ENCODE measurements at places on chromosomes 6 and 20.

DNA sequence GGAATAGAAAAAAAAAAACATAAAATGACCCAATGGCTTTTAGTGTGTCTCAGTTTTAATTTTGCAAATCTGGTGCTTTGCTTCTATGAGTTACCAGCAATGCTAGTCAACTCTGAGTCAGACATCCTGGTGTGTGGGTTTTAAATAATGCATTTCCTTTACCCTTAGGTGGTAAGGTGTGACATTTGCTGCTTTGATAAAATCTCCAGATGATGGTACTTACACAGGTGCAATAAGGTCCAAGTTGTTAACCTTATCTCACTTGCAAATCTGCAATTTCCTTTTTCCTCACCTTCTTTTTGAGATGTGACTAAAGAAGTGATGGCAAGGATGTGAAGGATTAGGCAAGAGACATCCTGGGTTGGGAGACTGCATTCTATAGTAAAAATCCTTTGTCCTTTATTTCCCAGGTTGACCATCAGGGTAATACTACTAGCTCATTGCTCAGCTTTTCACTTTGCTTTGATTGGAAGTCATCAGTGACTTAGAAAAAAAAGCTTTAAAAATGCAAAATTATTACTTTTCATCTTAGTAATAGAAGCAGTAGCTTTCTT is 818.5 kb upstream of the FLRT3 start:
- DNase-seq, result no peak

GRCh38 chr6:162222521-162222920 is 505.0 kb downstream of the PRKN start:
- DNase-seq, result no peak

GRCh38 chr6:7392402-7392801 is 2.8 kb downstream of the RIOK1 start:
- no peak for DNase-seq

- no peak for DNase-seq
These were observed 58.1 kb downstream of the L3MBTL3 start for GRCh38 chr6:130076512-130076911.

GRCh38 chr6:16691324-16691723 is 69.9 kb downstream of the ATXN1 start:
- DNase-seq, result no peak

- no peak for DNase-seq
These were observed 50.8 kb downstream of the PREX1 start for GRCh38 chr20:48777005-48777404.

- DNase-seq, result no peak
These were observed 96.4 kb downstream of the MOXD1 start for GRCh38 chr6:132304891-132305305.

DNA sequence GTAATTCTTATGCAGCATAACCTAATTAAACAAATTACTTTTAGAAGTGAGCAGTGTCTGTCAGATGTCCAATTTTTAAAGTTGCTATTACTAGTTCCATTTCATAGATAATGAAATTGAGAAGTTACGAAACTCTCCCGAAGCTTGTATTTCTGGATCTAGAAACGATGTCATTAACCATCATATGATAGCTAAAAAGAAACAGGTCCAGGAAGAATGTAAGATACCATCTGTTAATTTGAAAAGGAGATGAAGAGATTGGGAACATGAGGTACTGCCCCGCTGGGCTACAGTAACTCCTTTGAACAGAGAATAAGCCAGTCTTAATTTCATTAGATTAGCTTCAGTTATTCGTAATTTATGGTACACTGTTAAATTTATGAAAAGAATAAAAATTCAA is 47.5 kb upstream of the TMX4 start:
- DNase-seq, result no peak

GRCh38 chr6:17927705-17928104 is 59.7 kb downstream of the KIF13A start:
- no peak for DNase-seq

- no peak for DNase-seq
These were observed 35.0 kb downstream of the FOXF2 start for GRCh38 chr6:1424306-1424927.

DNA sequence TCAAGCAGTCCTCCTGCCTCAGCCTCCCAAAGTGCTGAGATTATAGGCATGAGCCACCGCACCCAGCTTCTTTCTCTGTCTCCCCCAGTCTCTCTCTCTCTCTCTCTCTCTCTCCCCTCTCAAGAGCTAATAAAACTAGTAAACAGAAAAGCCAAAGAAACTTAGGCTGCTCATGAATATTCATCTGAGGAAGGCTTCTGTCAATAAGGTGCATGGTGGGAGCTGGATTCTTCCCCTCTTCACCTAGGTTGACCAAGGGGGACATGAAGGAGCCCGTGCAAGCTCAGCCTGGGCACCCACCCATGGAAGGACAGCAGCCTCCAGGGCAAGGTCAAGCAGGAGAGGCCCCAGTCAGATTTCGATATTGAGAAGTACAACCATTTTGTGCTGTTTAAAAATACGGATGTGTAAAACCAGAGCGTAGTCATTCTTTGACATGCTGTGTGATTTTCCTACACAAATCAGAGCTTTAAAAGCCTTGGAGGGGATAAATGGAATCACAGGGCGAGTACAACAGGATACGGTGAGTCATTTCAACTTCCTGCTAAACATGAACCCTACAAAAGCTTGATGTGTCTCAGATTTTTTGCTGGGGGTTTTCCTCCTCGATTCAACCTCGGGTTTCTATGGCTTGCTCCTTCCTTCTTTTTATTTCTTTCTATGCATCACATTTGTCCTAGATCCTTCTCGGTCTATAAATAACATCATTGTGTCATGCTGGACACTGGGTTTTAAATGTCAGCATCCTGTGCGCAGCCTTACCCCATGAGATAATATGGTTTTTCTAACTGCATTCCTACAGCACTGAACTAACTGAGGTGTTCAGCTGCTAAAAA is 368.9 kb upstream of the JARID2 start:
- no peak for DNase-seq

DNA sequence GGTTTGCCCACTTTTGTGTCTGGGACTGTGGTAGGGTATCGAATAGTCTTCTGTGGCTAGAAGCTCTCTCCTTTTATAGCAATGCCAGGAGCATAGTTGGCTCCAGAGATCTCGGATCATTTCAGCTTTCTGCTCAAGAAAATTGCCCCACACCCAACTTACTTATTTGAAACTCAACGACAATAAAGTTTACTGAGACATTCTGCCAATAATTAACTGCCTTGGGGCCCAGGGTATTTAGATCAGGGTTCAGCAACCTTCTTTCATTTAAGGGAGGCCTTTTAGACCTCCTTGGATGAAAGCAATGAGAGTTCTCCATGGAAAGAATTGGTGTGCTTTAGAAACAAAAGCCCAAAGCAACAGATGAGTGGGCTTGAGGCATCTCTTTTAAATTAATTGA is 53.8 kb upstream of the GMPR start:
- DNase-seq, result no peak

DNA sequence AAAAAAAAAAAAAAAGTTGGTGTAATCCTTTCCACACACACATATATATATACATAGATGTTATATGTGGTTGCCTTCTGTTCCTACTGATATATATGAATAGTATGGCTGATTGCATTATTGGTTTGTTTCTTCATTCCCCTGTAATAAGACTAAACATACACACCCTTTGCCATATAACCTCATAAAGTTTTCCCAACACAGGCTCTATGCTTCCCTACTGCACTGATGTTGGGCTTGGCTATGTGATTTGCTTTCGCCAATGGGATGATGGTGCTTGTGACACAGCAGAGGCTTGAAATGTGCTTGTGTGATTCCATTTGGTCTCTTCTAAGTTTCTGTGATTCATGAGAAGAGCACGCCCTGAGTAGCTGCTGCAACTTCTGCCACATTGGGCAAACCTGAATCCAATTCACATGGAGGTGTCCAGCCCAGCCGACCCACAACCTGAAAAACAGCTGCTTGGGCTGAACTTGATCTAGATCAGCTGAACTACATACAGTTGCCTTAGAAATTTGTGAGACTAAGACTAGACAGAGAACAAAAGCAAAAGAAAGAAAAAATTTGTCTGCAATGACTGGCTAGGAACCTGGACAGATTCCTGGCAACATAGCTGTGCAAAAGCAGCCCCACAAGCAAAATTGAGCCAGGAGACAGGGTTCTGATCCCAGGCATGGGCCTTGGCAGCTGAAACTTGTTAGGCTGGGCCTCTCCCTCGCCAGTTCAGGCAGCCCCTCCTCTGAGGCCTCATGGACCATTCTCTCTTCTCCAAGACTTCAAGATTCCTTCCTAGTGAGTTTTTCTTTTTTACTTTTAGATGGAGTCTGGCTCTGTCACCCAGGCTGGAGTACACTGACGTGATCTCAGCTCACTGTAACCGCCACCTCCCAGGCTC is 13.4 kb upstream of the TBC1D20 start:
- no peak for DNase-seq

DNA sequence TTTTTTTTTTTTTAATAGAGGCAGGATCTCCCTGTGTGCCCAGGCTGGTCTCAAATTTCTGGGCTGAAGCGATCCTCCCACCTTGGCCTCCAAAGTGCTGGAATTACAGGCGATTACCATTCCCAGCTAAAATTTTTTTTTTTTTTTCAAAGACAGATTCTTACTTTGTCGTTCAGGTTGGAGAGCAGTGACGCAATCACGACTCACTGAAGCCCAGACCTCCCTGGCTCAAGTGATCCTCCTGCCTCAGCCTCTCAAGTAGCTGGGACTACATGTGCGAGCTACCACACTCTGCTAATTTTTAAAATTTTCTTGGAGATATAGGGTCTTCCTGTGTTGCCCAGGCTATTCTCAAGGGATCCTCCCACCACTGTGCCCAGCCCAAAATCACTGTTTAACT is 58.0 kb upstream of the MYO6 start:
- no peak for DNase-seq

GRCh38 chr6:52216932-52217575 is 27.2 kb downstream of the IL17F start:
- no peak for DNase-seq

- DNase-seq, result no peak
These were observed 1.5 kb upstream of the HMGN4 start for GRCh38 chr6:26536571-26537159.

GRCh38 chr6:157099912-157100593 is 223.3 kb downstream of the TMEM242 start:
- peak; percentile 22 for DNase-seq

DNA sequence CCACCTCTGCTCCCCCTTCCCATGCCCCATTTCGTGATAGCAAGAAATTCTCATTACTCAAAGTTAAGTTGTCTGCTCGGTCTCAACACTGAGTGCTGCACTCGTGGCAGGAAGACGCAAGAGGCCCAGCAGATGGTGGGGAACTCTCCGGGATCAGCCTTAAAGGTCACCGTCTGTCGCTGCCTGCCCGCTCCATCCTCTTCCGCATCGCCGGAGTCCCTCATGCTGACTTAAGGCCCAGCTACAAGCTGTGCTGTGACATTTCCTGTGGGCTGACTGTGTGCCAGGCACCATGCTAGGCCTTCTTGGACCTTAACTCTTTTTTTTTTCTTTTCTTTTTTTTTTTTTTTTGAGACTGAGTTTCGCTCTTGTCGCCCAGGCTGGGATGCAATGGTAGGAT is 17.8 kb downstream of the GRM4 start:
- DNase-seq, result no peak

- peak; percentile 54 for DNase-seq
These were observed 2.7 kb upstream of the PAX1 start for GRCh38 chr20:21702553-21703470.

DNA sequence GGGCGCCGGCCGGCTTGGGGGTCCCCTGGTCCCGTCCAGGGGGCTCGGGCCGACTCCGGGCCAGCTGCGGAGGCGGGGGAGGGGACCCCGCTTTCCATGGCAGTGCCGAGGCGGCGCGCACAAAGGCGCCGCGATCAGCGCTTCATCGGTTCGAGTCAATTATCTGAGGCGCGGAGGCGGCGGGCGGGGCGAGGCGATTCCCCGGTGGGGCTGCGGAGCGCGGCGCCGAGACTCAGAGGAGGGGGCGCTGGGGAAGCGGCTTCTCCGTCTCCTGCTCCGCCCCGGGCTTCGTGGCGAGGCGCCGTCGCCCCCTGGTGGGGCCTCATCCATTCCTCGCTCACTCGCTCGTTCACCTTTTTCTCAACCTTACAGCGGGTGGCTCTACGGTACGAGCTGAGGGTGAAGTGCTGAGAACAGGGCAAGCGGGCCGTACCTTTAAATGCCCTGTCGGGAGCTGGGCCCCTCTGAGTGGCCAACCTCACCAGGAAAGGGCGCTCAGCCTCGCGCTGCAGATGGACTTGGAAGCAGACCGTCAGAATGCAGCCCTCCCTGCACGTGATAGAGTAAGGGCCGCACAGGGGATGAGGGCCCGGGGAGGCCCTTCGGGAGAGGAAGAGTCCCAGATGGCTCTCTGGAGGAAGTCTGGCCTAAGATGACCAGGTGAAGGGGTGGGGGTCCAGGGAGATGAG is 39.9 kb downstream of the SLC52A3 start:
- peak; percentile 63 for DNase-seq

DNA sequence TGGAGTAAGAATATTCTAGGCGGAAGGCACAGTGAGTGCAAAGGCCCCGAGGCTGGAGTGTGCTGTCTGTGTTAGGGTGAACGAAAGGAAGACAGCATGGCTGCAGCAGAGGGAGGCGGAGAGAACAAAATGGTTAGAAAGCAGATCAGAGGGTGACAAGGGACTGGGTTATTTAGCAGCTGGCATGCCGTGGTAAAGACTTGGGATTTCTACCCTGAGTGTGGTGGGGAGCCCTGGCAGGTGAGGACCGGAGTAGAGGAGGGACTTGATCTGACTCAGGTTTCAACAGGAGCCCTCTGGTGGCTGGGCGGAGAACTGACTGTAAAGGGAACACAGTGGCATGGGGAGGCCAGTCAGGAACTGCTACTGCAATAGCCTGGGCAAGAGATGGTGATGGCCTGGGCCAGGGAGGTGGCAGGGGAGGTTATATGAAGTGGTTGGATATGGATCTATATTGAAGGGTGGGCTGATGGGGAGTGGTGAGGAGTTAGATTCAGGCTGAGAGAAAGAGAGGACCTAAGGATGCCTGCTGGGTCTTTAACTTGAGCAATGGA is 38.0 kb downstream of the PIM1 start:
- DNase-seq, result peak; percentile 74

DNA sequence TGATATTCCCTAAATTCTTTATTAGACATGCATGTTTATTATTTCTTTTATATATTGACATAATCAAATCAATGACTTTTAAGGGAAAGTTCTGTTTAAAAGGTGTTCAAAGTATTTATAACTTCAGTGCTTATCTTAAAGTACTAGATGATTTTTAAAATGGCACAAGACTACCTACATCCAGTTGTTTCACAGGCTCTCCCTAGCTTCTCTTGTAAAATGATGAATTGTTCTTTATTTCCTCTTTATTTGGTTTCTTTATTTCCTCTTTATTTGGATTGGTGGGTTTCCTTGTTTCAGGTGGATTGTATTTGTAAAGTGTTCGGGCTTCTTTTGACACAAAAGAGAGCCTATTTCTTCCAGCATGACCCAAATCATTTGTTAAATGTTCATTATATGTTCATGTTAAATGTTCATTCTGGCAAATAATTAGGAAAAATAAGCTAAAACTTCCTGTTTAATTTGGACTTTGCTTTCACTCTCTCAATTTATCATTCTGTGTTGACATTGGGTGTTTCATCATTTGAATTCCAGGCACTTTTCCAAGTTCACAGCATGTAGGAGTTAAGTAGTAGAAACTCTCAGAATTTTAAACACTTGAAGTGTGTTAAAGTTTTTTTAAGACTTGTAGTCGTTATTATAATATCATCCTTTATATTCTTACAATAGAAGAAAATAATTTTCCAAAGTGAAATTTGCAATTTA is 24.6 kb downstream of the MLIP start:
- no peak for DNase-seq

GRCh38 chr6:16316741-16317251 is 78.4 kb downstream of the GMPR start:
- no peak for DNase-seq
